Stimulated activated CD4-positive, alpha-beta T cell treated with anti-CD3 and anti-CD28 coated beads, TNF-alpha, amount 100 ng/mL, for 48 hours (primary cell): ENCODE measurements at places on chromosomes 7 and 10.

- DNase-seq, result no peak
These were observed 6.3 kb downstream of the LIPJ start for GRCh38 chr10:88592906-88593305.

DNA sequence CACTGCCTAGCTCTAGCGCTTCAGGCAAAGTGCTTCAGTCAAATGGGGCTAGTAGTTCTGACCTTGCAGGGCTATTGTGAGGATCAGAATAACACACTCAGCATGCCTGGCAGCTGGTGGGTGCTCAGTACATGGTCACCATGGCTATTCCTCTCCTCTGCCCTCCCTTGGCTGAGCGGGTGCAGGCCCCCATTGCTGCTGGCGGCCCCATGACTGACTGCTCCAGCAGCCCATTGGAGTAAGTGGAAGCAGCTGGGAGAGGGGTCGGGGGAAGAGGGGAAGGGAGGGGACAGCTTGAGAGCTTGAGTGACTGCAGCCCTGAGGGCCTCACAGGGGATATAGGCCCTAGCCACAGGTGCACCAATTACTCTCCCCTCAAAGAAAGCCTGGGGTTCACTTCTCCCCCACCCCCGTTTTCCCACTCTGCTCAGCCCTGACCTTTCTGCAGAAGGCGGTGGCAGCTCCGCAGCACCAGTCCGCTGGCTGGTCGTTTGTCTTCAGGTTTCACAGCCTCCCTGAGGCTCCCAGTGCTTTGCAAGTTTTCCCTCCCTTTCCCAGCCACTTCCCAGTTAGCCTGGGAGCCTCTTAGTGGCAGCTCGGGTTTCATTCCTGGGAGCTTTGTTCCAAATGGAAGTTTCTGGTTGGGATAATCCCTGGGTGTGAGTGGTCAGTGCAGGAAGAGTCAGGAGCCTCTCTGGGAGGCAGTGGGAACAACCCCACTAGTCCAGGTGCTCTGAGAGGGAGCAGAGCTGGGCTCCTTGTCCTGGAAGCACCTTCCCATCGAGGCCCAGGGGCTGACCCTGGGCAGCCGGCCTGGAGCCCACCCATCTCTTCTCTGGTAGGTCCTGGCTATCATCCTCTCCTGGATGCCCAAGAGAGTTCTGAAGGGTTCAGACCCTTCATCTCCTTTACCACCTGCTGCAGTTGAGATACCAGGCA is 16.3 kb downstream of the FGF8 start:
- DNase-seq, result no peak

DNA sequence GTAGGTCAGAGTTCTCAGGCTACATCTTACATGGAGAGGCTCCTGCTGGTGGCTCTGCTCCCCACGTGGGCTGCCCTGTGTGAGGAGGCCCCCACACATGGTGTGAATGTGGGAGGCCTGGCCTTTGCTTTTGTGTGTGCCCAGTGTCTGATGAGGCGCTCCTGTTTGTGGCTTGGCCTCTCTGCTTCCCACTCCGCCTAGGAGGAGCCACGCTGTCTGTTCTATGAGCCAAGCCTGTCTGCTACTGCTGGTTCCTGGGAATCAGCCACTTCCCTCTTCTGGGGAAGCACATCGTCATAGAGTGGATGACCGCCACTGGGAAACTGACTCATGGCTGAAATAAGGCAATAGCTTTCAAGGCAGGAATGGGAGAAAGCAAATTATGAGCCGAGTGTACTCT is 87.1 kb downstream of the CYP26A1 start:
- DNase-seq, result no peak

GRCh38 chr10:47217113-47217512 is 82.9 kb upstream of the GDF10 start:
- DNase-seq, result no peak

DNA sequence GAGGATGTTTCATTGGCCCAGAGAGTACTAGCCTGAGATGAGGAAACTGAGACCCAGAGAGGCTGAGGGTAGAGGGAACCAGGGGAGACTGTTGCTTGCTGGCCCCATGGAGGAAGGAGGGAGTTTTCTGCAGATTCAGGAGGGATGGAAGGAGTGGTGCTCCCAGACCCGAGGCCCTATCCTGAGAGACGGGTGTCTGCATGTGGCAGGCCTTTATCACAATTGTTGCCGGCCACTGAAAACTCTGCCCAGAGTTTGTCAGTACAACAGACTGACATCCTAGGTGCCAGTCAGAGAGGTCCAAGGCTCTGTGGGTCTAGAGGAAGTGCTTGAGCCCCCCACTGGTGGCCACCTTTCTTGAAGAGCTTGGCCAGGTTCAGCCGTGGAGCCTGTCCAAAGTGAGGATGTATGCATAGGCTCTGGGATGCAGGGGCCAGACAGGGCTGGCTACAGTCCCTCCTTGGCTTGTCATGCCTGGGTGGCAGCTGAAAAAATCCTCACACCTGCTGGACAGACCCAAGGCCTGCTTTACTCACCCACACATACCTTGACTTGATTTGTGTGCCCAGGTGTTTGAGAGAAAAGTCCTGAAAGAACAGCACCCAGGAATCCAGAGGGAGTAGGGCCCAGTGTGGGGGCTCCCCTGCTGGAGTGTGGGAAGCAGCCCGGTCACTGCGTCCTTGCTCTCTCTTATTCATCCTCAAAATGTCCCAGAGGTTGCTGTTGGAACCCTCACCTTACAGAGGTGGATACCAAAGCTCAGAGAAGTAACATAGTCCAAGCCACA is 65.2 kb downstream of the CLRN3 start:
- DNase-seq, result no peak

DNA sequence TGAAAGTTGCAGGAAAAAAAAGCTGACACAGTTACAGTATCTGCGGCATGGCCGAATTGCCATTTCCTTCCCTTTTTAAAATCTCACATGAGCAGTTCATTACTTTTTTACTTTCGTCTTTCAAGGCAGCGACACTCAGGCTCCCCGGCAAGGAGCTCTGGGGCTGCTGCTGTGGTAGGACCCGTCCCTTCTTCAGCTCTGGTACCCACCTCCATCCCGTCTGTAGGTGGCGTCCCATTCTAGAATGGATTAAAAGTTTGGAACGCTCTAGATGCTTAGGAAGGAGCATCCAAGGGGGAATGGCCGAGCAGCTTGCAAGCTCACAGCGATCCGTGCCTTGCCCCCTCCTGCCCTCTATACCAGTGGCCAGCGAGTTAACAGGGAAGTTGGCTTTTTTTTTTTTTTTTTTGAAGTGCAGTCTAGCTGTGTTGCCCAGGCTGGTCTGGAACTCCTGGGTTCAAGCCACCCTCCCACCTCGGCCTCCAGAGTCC is 22.8 kb upstream of the TTYH3 start:
- DNase-seq, result no peak

DNA sequence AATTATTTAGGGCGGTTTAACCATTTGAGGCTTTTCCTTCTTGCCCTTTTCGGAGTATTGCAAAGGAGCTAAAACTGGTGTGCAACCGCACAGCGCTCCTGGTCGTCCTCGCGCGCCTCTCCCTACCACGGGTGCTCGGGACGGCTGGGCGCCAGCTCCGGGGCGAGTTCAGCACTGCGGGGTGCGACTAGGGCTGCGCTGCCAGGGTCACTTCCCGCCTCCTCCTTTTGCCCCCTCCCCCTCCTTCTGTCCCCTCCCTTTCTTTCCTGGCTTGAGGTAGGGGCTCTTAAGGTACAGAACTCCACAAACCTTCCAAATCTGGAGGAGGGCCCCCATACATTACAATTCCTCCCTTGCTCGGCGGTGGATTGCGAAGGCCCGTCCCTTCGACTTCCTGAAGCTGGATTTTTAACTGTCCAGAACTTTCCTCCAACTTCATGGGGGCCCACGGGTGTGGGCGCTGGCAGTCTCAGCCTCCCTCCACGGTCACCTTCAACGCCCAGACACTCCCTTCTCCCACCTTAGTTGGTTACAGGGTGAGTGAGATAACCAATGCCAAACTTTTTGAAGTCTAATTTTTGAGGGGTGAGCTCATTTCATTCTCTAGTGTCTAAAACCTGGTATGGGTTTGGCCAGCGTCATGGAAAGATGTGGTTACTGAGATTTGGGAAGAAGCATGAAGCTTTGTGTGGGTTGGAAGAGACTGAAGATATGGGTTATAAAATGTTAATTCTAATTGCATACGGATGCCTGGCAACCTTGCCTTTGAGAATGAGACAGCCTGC is 3.1 kb downstream of the FZD1 start:
- DNase-seq, result no peak

DNA sequence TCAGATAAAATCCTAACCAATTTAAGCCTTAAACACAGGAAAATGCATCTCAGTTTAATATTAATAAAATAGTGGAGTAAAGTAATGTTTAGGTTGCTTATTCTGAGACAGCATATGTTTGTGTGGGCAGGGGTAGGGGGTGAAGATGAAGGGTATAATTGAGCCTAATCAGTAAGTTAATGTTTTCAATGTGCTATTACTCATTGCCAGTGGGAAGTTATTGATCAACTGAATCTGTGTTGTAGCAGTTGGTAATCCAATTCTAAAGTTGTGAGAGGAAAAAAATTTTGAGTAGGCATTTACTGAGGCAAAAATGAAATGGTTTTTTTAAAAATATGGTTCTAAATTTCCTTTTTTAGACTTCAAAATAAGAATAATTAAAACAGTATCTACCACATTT is 16.5 kb downstream of the CFAP69 start:
- no peak for DNase-seq

- no peak for DNase-seq
These were observed 60.5 kb downstream of the SEMA3C start for GRCh38 chr7:80858141-80858903.

GRCh38 chr10:16966991-16967865 is 150.0 kb upstream of the RSU1 start:
- DNase-seq, result no peak

DNA sequence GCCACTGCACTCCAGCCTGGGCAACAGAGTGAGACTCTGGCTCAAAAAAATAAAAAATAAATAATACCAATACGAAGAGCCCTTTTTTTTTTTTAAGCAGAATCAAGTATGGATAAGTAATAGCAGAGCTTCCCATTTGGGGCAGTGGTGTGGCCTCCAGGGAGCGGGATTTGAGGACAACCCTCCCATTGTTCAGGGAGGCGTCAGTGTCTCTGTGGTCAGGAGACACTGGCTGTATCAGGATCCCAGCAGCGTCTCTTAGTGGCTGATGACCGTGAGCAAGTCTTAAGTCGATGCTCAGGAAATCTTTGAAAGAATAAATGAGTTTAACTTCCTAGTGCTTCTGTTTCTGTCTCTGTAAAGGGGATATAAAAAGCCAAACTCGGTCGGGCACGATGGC is 25.2 kb upstream of the SH2B2 start:
- no peak for DNase-seq

GRCh38 chr10:18155321-18155720 is 15.1 kb downstream of the CACNB2 start:
- DNase-seq, result no peak

- DNase-seq, result no peak
These were observed 6.5 kb upstream of the CALU start for GRCh38 chr7:128732521-128733277.

- DNase-seq, result no peak
These were observed 836 bp downstream of the ENO4 start for GRCh38 chr10:116850058-116850611.

DNA sequence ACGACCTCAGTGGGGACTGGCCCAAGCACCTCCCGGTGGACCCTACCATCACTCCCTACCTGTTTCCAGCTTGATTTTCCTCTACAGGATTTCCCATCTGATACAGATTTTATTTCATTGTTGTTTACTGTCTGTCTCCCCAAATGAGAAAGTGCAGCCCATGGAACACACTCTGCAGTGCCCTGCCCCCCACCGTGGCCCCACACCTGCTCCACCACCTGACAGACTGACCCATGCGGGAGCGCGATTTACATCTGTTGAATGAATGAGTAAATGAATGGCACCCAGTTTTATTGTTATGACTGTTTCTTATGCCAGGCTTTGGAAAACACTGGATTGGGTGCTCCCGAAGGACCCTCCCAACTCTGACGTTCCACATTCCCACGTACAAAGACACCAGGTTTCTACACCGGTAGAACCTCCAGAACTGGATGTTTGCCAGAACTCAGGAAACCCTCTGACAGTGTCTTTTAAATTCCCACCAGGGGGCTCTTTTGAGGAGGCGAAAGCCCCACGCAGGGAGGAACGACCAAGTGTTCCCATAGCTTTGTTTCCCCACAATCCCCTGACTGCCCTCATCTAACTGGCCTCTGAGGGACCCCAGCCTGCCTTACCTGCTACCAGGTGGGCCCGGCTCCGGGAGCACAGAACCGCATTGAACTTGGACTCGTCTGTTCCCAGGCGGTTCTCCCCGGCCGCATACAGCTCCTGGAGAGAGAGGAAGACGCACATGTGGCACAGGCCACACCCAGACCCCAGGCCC is 29.0 kb downstream of the PLAC9 start:
- no peak for DNase-seq

DNA sequence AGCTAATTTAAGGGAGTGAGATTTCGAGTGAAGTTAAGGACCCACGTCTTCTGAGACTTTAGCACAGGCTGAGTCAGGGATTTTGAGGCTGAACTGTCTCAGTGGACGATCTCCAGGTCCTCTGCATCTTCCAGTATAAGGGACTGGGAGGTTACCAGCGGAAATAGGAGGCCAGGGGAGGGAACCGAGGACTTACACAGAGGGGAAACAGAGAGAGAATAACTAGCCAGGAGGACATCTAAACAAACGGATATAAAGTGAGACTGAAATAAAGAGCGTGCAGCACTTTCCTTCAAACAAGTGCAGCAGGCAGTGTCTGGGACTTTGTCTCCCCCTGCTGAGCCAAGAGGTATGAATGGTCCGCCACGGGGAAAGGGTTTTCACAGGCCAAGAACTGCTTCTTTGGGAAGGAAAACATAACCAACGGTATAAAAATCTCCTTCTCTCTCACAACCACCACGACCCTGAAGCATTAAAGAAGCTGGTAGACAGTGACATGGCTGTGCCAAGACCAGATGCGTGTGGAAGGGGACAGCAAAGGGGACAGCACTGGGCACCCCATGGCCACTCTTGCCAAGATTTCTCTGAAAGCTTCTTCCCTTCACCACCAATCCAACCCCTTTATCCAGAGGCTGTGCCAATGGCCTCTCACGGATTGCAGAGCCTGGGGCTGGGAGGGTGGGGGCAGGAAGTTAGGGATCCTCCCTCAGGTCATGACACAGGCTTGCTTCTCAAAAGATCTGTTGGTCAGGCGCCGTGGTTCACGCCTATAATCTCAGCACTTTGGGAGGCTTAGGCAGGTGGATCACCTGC is 72.0 kb downstream of the SLC37A3 start:
- DNase-seq, result no peak
